ENCODE measurements at places on chromosomes 11 and 22.

GRCh38 chr11:115199481-115200069, 304.6 kb downstream of the CADM1 start:
- peak; percentile 27 for DNase-seq

DNA sequence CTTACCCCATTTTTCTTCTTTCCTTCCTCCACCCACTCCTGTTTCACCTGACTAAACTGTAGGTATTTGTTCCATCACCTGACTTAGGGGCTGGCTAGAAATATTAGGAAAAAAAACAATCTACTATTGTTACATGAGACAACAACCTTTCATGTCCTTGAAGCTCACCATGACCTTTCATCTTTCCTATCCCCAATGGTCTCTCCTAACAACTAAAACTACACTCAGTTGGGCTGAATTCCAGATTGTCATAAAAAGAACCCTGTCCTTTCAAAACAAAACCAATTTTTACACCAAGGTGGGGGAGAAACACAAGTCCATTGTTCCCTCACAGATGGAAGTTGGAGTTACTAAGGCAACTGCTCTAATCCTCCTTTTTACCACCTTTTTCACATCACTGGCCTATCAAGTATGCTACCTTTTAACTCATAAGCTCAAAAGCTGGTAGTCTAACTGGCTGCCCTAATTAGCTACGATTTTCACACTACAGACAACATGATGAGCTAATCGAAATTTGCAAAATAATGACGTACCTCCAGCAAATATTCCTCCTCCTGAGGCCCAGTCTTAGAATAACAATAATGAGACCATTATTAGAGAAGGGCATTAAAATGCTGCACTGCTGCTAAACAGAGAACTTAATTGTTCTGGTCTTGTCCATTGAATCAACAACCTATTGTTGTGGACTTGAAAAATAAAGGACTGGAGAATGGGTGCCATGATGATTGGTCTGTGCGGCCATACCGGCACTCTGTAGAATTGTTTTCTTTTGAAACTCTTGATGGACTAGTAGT, 46.5 kb upstream of the SOX6 start:
- no peak for DNase-seq

GRCh38 chr22:30949934-30950660, 18.5 kb downstream of the MORC2 start:
- no peak for DNase-seq

DNA sequence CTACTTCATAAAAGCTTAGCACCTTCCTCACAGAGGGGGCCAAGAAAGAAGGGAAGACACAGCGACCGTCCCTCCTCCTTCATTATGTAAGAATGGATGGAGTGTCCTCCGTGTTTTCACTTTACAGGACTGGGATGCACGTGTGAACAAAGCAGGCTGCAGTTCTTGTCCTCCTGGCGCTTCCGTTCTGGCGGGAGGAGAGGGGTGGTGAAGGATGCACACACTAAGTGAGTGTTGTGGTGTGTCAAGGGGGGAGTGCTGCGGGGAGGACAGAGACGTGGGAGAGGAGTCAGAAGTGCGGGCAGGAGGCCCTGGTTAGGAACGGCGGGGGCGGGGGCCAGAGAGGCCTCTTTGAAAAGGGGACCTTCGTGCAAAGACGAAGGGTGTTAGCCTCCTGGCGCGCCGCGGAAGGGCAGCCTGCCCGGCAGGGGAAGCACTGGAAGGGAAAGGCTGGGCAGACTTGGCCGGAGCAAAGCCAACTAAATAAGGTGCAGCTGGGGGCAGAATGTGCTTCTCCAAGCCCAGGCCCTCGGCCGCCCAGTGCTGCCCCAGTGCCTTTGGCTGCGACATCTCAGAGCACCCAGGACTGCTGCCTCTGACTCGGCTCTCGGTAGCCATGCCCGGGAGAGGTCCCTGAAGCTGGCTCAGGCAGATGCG, 27.0 kb upstream of the IGSF9B start:
- no peak for DNase-seq

GRCh38 chr11:117189191-117189940, 9.8 kb upstream of the TAGLN start:
- DNase-seq = no peak

DNA sequence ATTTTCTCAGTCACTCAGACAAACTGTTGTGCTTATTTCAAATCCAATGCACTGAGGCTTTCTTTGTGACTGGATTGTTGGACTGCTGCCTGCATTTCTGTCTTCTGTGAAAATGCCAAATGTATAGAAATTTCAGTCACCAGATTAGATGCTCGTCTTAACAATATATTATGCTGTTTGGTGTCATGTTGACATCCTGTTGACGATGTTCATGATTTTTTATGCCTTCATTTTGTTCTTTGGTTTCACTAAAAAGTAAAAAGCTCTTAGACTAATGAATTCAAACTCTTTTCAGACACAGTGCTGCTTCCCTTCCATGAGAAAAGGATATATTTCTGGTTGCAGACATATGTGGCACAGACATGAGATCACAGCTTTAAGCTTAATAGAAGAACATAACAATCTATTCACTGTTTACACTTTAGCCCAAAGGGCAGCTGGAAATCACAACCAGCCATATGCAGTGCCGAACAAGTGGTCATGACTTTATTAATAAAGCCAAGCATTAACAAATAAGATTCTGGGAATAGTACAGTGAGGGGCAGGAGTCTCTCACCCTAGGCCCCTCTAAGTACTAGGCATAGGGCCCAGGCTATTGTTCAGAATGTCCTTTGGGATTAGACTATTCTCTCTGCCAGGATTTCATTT, 9.4 kb upstream of the SOX6 start:
- DNase-seq = no peak

GRCh38 chr11:57131080-57131790, 50.5 kb upstream of the LRRC55 start:
- no peak for DNase-seq

- no peak for DNase-seq
Measured at GRCh38 chr11:65300621-65301275, 13.9 kb upstream of the CDC42EP2 start.

DNA sequence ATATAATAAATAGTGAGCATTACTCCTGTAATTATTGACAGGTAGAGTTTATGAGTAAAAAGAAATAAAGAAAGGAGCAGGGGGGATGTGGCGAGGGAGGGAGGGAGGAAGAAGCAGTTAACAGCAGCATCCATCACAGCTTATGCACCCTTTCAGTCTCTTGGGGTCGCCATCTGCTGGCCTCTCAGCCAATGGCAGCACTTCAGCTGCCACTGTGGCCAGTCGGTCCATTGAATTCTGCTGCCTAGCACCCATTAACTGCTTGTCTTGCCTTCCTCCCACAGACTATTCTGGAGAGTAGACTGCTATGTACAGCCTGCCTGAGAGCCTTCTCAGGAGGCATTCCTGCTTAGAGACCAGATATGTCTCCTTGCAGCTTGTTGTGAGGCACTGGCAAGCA, 388.3 kb downstream of the TENM4 start:
- no peak for DNase-seq

- no peak for DNase-seq
Measured at GRCh38 chr11:3161720-3162409, 3.2 kb downstream of the OSBPL5 start.

DNA sequence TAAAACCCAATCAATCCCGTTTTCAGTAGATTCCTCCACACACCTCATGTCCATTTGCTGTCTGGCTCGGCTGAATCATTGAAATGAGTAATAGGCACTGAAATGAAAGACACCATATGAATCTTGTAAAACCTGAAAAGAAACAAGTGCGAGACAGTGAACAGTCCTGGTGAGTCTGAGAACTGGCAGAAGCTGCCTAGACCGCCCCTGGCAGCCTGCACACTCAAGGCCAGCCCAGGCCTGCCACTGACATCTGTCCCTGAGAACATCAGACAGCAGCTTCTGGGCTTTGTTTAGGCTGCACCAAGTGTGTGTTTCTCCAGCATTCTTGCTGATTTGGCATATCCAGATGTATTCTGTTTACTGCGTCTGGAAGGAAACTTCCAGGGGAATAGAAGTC, 44.8 kb downstream of the ENDOD1 start:
- no peak for DNase-seq

DNA sequence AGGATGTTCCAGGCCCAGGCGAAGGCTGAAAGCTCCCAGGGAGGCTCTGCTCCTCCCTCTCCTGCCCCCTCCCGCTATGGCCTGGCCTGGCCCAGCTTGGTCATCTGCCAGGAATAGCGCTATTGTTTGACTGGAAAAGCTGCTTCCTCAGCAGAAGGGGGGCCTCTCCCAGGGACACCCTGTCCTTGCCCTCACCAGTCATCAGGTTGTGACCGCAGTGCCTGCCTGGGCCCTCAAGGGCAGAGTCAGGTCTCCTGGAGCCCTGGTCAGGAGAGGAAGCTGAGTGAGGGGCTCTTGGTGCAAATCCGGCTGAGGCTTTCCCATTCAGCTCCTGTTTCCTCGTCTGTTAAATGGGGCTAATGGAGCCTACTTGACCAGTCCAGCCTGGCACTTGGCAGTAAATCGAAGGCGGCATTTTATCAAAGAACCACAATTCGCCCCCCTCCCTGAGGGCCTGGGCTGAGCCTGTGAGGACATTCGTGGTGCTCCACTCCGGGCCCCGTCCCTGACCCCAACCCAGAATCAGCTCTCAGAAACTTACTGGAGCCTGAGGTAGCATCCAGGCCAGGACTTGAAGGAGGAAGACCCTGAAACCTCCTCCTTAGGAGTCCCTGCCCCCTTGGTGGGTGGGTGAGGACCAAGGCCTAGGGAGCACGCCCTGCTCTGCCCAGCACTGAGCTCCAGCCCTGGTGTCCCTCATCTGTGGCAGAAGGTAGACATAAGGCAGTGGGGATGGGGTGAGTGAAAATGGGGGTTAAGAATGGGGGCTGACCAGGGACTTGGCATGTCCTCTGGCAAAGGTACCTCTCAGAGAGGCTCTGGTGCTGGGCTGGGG, 2.0 kb upstream of the CASTOR1 start:
- DNase-seq = no peak

GRCh38 chr22:23393721-23394320, 186.3 kb downstream of the IGLL1 start:
- DNase-seq = no peak

Data from GM04503 (cell line).